ENCODE measurements at places on chromosomes 3 and 15. TPM values are rescaled to one million over a fixed set of nuclear protein-coding genes. Genes with fewer than 3 reads are reported as not detected.

Gene SLC28A2
- total RNA-seq, result not detected

- no peak for DNase-seq
Observed at GRCh38 chr3:30713885-30714503, 107.6 kb downstream of the TGFBR2 start.

DNA sequence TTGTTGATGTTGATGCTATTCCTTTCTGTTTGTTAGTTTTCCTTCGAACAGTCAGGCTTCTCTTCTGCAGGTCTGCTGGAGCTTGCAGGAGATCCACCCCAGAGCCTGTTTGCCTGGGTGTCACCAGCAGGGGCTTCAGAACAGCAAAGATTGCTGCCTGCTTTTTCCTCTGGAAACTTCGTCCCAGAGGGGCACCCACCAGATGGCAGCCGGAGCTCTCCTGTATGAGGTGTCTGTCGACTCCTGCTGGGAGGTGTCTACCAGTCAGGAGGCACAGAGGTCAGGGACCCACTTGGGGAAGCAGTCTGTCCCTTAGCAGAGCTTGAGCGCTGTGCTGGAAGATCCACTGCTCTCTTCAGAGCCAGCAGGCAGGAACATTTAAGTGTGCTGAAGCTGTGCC lies 303.2 kb downstream of the ZIC1 start:
- DNase-seq, result no peak

Gene ZBTB11
- total RNA-seq, result 73.5 TPM

GRCh38 chr3:150376001-150376848 lies 31.9 kb upstream of the TSC22D2 start:
- DNase-seq, result no peak
